ENCODE measurements at places on chromosomes 6 and 20.

- DNase-seq: no peak
Observed at GRCh38 chr20:20655883-20656282, 56.6 kb downstream of the RALGAPA2 start.

- DNase-seq: no peak
Observed at GRCh38 chr6:39594285-39594684, 130.9 kb downstream of the KIF6 start.

DNA sequence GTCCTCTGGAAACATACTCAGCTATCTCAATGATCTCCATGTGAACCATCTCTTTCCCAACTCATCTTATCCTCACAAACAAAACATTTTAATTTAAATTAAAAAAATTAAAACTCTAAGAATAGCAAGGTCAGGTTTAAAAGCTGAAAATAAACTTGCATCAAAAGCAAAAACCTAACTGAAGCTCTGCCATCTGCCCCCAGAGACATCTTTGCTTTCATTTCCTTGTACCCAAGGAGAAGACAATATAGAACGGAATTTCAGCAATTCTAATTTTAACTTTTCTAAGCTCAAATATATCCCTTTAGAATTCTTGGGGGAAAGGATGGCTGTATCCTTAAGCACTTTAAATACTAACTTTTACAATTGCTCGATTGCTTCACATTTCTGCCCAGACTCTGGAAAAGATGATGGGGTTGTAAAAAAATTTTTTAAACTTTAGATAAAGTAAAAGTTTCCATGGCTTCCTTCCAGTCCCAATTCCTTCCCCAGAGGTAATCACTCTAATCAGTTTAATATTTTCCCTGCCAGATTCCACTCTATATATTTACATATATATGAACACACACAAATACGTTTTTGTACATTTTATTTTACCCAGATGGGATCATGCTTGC, 69.2 kb upstream of the SMIM29 start:
- DNase-seq: no peak

DNA sequence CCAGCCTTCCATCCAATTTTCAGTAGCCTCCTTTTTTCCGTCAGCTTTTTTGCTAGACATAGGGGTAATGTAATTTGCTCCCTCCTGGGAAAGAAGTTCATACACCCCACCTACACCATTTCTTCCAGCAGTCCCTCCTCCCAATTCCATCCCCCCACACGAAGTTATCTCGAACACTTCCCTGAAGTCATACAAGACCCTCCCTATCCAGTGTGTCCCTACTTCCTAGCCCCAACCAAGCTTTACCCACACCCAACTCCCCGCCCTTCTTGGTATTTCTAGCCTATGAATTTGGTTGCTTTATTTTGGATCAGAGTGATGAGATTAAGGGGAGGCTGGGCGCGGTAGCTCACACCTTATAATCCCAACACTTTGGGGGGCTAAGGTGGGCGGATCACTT, 1.0 kb downstream of the UBE2C start:
- no peak for DNase-seq

DNA sequence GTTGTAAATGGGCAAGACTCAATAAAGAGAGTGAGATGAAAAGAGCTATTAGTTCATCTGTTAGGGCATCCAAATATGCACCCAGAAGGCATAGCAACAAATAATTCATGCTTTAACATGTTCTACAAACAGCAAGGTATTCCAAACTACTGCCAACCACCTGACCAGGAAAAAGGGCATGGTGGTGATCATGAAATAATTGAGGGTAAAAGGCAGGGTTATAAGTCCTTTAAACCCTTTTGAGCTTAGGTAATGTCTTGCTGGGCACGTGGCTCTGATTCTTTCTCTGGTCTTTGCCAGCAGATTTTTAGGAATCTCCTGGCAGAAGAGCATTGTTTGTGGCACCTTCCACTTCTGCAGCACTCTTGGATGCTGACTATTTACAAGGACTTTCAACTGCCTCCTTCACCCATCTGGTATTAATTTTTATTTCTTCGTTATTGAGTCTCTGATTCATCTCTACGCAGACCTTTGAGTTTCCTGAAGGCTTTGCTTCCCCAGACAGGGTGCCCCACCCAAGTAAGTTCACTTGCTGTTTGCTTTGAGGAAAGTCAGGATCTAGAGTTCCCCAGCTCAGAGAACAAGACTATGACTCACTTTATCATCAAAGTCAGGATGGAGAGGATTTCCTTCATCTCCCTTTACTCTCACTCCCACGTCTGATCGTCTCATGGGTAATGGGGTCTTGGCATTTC, 83.4 kb upstream of the NEDD9 start:
- peak; percentile 98 for DNase-seq

DNA sequence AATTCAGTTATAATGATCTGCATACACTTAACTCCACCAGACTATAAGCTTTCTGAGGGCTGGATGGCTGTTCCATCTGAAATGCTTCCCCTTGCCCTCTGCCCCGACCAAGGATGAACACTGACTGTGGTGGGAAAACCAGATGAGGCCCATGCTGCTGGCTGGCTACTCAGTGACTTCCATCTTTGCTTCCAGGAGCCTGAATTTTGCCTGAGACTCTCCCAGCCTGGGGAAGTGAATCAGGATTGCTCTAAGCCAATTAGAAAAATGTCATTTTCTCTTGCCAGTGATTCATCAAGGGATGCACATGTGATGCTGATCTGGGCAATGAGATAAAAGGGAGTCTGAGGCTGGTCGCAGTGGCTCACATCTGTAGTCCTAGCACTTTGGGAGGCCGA, 1.7 kb upstream of the TOMM34 start:
- peak; percentile 54 for DNase-seq

- no peak for DNase-seq
Observed at GRCh38 chr20:39072653-39073052, 110.5 kb downstream of the DHX35 start.

- no peak for DNase-seq
Observed at GRCh38 chr6:54403096-54403495, 94.9 kb downstream of the TINAG start.

DNA sequence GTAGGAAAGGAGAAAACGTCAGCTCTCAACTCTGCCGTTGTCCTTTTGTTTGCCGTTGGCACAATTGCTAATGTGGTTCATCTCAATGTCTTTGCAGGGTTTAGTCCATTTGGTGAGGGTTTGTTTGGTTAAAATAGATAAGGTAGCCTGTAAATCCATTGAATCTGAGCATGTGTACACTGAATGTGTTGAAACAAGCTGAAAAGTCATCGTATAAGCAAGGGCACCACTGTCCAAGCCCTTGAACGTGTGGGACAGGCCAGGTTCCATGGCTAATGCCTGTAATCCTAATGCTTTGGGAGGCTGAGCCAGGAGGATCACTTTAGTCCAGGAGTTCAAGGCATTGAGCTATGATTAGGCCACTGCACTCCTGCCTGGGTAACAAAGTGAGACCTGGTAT, 224.7 kb upstream of the PLCB4 start:
- DNase-seq: no peak

DNA sequence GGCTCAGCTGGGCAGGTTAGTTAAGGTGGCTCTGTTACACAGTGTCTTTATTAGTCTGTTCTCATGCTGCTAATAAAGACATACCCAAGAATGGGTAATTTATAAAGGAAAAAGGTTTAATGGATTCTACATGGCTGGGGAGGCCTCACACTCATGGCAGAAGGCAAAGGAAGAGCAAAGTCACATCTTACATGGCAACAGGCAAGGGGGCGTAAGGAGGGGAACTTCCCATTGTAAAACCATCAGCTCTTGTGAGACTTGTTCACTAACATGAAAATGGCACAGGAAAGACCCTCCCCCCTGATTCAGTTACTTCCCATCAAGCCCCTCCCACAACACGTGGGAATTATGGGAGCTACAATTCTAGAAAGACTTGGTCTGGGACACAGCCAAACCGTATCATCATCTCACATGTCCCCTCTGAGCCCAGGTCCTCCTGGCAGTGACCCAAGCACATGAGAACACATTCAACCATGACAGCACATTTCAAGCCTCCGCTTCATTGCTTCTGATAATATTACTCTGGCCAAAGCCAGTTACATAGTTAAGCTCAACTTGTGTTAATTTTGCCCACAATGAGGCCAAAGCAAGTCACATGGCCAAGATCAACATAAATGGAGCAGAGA, 383.9 kb downstream of the PLCB1 start:
- no peak for DNase-seq

- DNase-seq: no peak
Observed at GRCh38 chr20:24953209-24953575, 4.1 kb downstream of the CST7 start.

DNA sequence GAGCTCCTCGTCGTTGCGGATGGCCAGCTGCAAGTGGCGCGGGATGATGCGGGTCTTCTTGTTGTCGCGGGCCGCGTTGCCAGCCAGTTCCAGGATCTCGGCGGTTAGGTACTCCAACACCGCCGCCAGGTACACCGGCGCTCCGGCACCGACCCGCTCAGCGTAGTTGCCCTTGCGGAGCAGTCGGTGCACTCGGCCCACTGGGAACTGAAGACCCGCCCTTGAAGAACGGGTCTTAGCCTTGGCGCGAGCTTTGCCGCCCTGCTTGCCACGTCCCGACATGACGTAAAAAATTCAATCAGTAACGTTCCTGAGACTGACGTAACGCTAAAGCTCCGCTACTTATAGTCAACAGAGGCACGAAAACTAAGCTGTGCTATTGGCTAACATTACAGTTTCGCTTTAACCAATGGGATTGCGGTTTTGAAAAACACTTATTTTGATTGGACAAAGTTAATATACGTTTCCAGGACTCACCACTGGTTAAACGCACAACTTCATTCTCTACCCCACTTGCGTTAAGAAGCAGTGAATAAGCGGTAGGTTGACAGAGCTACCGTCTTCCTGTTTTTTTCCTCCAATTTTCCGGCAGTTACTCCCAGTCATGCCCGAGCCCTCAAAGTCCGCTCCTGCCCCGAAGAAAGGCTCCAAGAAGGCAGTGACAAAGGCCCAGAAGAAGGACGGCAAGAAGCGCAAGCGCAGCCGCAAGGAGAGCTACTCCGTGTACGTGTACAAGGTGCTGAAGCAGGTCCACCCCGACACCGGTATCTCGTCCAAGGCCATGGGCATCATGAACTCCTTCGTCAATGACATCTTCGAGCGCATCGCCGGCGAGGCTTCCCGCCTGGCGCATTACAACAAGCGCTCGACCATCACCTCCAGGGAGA, 73.9 kb downstream of the OR2B2 start:
- DNase-seq: peak; percentile 99

DNA sequence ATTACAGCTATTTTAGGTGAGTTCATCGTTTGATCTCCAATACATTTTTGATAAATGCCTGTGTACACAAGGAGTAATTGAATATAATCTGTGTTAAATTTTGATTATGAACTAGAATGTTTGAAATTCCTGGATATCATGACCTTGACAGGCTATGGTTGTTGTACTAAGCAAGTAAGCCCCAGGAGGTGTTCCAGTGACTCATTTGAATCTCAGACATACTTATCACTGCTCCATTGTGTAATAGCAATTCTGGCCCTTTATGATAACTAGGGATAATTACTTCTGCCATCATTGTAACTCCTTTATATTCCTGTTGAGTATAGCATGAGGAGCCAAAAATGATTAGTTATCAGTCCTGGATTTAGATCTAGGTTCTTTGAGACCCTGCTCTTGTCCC, 1424.6 kb upstream of the ADGRB3 start:
- DNase-seq: peak; percentile 34

GRCh38 chr6:16973051-16973450, 128.8 kb upstream of the STMND1 start:
- DNase-seq: no peak

- no peak for DNase-seq
Observed at GRCh38 chr6:77326029-77326428, 137.3 kb downstream of the HTR1B start.

GRCh38 chr6:118558464-118559217, 10.5 kb downstream of the PLN start:
- DNase-seq: no peak

DNA sequence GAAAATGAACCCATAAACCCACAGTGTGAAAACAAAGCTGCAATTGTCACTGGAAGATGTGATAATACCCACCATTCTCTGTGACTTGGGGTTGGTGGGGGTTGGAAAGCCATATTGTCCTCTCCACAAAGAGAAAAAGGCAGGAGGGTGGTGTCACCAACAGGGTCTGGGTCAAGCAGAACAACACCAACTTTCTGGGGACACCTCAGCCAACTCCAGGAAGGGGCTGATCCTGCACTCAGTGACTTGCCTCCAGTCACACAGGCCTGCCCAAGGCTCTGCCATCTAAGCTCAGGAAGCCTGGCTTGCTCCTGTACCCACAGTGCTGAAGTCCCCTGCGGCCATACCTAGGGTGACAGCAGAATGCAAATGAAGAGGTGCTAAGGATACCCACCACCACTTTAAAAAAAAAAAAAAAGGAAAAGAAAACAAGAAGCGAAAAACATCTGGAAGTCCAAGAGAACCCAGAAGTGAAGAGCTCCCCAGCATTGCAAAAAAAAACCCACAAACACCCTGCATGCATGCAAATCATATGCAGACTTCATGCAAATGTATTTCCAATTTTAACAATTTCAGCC, 110.6 kb downstream of the PREX1 start:
- DNase-seq: no peak

- no peak for DNase-seq
Observed at GRCh38 chr6:110495949-110496348, 19.5 kb upstream of the SLC22A16 start.

DNA sequence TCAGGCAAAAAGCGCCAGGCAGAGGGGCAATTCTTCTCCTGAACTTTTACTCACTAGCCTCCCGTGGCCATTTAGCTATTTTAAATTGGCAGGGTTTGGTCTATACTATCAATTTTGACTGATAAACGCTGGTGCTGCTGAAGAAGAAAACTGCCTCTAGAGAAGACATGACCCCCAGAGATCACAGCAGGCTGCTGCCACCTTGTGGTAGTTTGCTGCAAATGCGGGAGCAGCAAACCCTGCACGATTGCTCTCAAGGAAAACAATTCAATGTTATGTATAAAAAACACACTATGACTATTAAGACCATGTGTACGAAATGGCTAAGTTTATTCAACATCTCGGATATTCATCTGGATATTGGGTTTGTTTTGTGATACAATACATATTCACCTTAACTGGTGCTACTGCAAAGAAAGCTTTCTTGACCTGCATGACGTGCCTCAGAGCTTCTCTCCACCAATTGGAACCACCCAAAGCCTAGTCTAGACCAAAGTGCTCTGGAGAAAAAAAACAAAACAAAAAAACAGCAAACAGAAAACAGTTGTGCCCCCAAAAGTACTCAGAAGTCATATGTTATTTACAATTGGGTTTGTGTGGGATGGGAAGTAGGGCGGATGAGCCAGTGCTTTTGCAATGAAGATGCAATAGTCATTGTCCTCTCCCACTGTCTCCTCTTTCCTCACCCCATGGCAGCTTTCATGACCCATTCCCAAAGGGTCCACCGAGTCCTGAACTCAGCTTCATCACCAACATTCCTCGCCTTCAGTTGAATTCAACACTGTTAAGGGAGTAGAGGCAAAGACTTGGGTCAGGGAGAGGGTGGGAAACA, 19.6 kb upstream of the IL17F start:
- DNase-seq: peak; percentile 58

- peak; percentile 13 for DNase-seq
Observed at GRCh38 chr6:33886673-33887144, 82.9 kb upstream of the MLN start.

Data from bronchial epithelial cell (primary cell).